ENCODE measurements at places on chromosomes 2 and 18.
A peak's percentile ranks its signal among the peaks of the same experiment; 100 is the strongest.

- no peak for DNase-seq
Observed at GRCh38 chr2:200003444-200003843, 48.1 kb downstream of the MAIP1 start.

DNA sequence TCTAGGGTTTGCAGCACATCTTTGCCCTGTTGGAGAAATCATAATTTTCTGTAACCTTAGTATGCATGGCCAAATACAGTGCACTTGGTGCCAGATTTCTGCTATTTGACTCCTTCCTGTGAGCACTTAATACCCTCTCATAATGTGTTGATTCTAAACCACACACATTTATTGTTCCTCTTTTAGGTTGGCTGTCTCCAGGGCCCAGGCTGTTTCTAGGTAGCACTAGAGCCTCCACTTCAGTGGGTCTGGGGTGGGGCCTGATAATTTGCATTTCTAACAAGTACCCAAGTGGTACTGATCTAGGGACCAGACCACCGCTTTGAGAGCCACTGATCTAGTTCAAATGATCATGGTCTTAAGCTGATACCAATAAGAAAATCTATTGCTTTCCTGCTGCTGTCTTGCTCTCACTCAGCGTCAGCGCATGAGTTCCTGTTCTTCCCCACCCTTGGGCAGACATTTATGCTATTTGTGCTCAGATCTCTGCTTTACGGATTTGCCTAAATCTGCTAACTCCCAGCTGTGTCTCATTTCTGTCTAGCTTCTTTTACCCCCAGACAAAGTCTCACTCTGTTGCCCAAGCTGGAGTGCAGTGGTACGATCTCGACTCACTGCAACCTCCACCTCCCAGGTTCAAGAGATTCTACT, 7.4 kb downstream of the PTRHD1 start:
- no peak for DNase-seq

GRCh38 chr2:145066856-145067548, 547.1 kb upstream of the ZEB2 start:
- DNase-seq, result no peak

DNA sequence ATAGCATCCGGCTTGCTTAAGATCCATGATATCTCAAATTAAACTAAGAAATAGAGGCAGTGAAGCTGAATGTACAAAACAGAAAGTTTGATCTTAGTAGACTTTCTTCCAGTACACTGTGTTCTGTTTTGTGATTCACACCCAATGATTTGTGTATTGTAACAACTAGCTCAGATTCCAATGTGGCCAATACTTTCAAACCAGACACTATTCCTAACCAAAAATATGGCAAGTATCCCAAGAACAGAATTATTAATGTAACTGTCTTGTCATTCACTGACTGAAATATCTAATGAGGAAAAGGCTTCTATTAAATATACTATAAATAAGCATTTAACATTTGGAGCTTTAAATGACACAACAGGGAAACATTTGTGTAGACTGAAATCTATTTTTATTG, 299.1 kb downstream of the NRXN1 start:
- DNase-seq, result no peak

GRCh38 chr2:54295911-54296310, 39.9 kb upstream of the TSPYL6 start:
- no peak for DNase-seq

DNA sequence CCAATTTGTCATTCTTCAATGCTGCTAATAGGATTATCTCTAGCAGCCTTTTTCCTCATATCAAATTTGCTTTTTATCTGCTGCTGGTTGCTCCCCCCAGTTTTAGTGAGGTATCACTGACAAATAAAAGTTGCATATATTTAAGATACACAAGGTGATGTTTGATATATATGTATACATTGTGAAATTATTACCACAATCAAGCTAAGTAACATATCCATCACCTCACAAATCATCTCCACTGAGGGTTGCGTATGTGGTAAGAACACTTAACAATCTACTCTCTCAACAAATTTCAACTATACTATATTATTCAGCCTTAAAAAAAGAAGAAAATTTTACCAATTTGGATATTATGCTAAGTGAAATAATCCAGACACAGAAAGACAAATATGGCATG, 30.5 kb upstream of the UBE2E3 start:
- no peak for DNase-seq

GRCh38 chr2:136068581-136069227, 49.2 kb downstream of the CXCR4 start:
- DNase-seq, result no peak

- no peak for DNase-seq
Observed at GRCh38 chr2:33406622-33407021, 69.8 kb upstream of the RASGRP3 start.

GRCh38 chr2:158967114-158967730, 1.2 kb upstream of the TANC1 start:
- no peak for DNase-seq

- DNase-seq, result no peak
Observed at GRCh38 chr2:217790681-217791392, 212.0 kb downstream of the TNS1 start.

DNA sequence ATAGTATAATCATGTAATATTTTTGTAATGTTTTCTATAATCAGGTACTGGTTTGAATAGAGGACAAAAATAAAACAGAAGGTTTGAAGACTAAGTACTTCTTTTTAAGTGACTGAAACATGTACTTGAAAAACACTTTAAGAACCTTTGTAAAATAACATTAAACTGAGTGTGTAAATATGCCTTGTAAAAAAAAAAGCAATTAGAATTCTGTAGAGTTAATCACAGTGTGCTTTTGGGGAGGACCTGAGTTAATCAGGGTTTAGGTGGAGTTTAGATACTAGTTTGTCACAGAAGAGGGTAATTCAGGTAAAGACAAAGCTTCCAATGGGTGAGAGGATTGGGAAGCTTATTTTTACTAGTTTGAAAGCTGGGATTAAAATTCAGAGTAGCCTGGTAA, 10.3 kb downstream of the MBD5 start:
- DNase-seq, result no peak

DNA sequence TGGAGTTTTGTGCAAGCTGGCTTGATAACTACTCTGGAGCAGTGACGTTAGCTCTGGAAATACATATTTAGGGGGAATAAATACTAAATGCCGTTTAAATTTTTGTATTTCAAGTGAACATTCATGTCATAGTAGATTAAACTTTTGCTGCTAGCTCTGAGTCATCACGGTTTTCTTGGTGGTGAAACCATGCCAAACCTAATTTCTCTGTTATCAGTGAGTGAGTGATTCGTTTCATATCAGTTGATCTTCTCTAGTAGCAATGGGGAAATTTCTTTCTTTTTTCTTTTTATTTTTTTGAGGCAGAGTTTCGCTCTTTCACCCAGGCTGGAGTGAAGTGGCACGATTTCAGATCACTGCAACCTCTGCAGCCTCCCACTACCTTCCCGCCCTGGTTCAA, 211.1 kb downstream of the PTPRM start:
- no peak for DNase-seq

DNA sequence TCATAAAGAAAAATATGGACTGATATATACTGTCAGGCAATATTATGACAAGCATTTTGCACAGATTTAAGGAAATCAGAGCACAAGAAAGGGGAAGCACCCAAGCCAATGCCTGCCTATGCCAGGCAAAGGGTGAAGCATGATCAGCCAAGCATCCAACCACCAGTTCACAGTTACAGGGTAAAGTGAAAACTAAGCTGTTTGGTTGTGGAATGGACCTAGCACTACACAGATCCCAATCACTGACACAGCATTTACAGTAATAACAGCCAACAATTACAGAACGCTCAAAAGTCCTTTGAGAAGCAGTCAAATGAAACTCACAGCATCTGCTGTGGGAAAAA, 90.3 kb downstream of the SP3 start:
- no peak for DNase-seq

DNA sequence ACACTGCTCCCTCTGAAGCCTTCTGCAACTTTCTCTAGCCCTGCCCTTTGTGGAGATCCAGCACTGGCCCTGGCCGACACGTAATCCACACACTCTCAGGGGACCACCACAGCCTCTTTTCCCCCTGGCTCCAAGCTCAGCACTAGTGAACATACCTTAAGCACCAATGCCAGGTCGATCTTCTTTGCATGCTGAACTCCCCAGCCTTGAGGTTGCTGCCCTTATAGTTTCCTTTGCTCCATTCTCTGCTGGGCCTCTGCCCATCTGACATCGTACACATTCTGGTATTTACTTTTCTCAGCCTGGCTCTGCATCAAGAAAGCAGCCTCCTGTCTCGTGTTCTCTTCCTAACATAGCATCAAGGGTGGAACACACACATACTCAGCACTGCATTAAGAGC, 361.5 kb downstream of the LPIN1 start:
- no peak for DNase-seq

DNA sequence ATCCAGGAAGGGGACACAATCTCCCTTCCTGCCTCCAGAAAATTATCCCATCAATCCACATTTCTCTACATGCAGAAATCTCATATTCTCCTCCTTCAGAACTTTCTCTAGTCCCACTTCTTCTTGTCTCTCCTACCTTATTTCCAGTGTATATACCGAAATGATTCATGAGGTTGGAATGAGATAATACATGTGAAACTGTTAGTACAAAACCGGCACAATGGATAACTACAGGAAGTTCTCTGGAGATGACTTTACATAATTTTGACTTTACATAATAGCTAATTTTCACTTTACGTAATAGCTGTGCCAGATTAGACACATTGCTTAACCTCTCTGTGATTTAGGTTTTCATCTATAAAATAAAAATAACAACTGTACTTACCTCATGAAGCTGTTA, 801.3 kb downstream of the ERBB4 start:
- DNase-seq, result no peak

- no peak for DNase-seq
Observed at GRCh38 chr2:136010126-136010525, 24.7 kb upstream of the DARS1 start.

DNA sequence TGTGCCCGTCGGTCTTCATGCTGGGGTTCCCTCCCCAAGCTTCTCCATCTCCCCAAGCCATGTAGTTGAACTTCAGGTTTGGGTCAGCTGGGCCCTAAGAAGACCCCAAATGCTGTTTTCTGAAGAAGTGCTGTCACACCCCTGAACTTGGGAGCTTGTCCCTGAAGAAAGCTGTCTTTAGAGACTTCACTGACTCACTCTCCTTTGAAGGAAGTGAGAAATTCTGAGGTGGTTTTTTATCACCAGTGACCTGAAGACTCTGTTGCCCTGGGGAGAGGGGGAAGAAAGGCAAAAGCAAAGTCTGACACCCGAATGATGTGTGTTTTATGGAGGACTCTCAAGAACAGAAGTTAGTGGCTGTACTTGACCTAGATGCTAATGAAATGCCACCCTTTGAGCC, 83.6 kb upstream of the BCL2L11 start:
- DNase-seq, result no peak

- DNase-seq, result no peak
Observed at GRCh38 chr2:212998626-212999359, 152.6 kb downstream of the IKZF2 start.

DNA sequence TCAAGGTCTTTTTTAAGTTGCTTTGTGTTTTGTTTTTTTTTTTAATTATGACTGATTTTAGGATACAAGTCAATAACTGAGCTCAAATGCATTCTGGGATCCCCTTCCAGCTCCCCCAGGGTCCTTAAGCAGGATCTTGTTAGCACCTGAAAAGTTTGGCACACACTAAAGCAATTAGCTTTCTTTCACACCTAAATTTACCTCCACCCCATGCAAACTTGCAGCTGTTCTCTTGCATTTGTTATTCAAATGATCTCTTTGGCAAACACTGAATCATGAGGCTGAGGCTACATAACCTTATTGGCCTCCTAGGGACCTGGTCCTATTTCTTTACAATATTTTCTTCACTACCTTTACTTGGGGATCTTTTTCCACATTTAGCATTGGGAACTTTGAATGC, 2026.1 kb upstream of the CELF4 start:
- DNase-seq, result no peak

DNA sequence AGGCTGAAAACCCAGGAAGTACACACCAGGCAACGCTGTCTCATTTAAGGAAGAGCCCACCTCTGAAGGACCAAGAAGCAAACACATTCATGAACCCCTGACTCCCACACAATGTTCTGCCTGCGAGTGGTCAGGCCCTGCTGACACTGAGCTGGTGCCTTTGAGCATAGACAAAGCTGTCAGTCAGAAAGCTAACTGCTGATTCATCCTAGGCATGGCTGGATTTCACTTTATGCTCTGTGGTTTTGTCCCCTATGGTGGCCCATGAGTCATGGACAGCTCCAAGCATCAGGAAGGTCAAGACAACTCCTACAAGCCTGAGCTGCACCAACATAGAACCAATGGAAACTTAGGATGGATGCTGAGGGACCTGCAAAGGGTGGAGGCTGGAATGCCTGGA, 78.9 kb downstream of the UXS1 start:
- no peak for DNase-seq

- DNase-seq, result no peak
Observed at GRCh38 chr2:200320344-200320743, 13.9 kb downstream of the SPATS2L start.

GRCh38 chr2:51723691-51724090, 691.8 kb upstream of the NRXN1 start:
- no peak for DNase-seq

DNA sequence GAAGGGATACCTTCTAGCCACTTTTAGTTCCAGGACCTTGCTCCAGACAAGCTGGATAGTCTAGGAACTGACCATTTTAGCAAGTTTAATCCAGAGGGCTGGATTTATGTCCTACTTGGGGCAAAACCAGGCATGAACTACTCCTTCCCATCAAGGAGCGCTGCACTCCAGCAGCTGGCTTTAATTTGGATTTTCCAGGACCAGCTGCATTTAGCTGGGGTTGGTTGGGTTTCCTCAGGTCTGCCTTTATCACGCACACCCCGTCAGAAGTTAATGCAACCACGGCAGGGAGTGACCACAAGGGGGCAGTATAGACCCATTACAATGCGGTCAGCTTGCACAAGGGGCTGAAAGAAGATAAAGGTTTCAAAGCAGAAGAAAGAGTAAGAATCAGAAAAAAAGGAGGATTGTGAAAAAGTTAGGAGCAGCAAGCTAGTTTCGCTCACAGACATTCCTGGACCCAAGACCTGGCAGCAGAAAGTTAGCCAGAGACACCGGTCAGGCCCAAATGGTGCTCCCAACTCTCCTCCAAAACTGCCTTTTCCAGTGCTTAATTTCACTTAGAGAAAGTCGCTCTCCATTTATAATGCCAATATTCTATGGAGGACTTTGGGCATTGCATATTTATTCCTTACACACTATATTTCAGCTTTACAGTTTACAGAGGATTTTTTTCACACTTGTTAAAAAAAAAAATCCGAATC, 40.1 kb downstream of the SLC4A1AP start:
- peak; percentile 84 for DNase-seq

DNA sequence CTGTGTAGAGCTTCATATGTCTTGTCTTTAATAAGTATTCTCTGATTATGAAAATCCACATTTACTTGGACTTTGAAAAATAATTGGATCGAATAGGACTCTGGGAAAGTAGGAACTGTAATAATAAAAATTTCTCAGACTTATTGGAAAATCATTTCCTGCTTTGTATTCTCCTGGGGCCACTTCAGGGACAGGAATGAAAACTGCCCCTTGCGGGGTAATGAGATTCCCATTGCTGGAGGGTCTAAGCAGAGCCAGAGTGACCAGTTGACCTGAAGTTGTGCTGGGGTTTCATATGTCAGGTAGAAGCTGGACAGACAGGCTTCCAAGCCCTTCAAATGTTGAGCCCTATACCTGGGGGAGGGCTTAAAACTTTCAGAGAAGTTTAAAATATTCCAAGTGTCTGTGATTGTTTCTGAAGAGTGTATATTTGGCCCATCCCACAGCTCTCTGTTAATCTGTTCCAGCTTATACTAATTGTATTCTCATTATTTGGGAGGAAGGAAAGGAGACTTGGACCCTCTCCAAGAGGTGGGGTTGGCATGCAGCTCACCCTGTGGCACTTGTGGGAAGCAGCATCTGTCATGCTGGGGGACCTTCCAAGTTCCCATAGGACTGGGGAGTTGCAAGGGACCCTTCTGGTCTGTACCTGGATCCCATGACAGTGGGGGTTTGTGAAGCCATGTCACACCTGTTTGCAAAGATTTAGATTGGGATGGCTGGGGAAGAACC, 268.7 kb upstream of the ATP5MC3 start:
- DNase-seq, result no peak
